ENCODE measurements at places on chromosomes 16 and 17. TPM values are rescaled to one million over a fixed set of nuclear protein-coding genes. Genes with fewer than 3 reads are reported as not detected.

GRCh38 chr16:69112285-69113129, 7.1 kb downstream of the HAS3 start:
- H3K4me1 ChIP-seq, result peaks cover 6% of the 10 kb centered on the region
- no peak for DNase-seq
- no peaks in the 10 kb centered on the region for H3K27me3 ChIP-seq
- H3K4me3 ChIP-seq, result no peak overlapping the region
- peak overlapping the region; percentile 54 for H3K27ac ChIP-seq
- no peaks in the 10 kb centered on the region for H3K36me3 ChIP-seq

GRCh38 chr16:75572864-75573542, 6.8 kb downstream of the GABARAPL2 start:
- peaks cover 6% of the 10 kb centered on the region for H3K36me3 ChIP-seq
- H3K27ac ChIP-seq, result no peak overlapping the region
- no peaks in the 10 kb centered on the region for H3K4me1 ChIP-seq

Gene DRC3
- 0.96 TPM for total RNA-seq

GRCh38 chr17:72946696-72947095, 145.8 kb downstream of the SLC39A11 start:
- H3K36me3 ChIP-seq, result no peaks in the 10 kb centered on the region
- H3K27me3 ChIP-seq, result no peaks in the 10 kb centered on the region
- no peak overlapping the region for H3K4me3 ChIP-seq
- no peaks in the 10 kb centered on the region for H3K4me1 ChIP-seq
- no peak for DNase-seq

DNA sequence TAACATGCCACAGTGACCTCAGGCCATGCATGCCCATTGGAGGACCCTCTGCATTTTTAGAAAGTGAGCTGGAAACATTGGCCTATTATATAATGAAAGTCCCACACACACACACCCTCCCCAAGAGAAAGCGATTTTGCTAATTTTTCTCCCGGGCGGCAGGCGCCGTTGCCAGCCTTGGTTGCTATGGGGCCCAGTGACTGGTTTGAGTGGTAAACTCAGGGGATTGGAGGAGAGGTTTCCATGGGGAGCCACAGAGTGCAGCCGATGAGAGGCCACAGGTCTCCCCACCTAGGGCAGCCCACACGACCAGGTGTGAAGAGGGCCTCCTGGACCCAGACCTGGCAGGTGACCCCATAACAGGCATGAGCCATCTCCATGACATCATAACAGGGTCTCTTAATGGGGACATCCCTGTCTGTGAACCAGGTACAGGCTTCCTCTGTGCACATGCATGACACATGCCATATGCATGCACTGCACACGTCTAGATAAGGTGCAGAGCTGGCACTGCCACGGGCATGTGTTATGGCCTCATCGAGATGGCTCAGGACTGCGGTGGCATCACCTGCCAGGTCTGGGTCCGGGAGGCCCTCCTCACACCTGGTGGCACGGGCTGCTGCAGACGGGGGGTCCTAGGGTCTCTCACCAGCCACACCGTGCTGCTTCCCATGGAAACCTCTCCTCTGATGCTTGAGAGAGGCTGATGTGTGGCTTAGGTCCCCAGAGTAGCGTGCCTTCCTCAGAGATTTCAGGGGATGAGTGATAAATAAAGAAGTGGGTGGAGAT, 144.1 kb downstream of the RBFOX3 start:
- no peak for DNase-seq
- H3K4me1 ChIP-seq, result no peaks in the 10 kb centered on the region
- no peaks in the 10 kb centered on the region for H3K27me3 ChIP-seq
- no peak overlapping the region for H3K27ac ChIP-seq
- no peak overlapping the region for H3K4me3 ChIP-seq

- peak overlapping the region; percentile 71 for H3K27ac ChIP-seq
- no peaks in the 10 kb centered on the region for H3K27me3 ChIP-seq
- H3K4me3 ChIP-seq, result no peak overlapping the region
- DNase-seq, result no peak
These were observed 19.6 kb downstream of the ZFPM1 start for GRCh38 chr16:88472637-88473205.

All from breast epithelium (tissue), 4 donors.